Activated naive CD4-positive, alpha-beta T cell treated with anti-CD3 and anti-CD28 coated beads, Interleukin-2, amount 50 U/mL, for 16 hours (primary cell): ENCODE measurements at places on chromosomes 13 and 19.
A peak's percentile ranks its signal among the peaks of the same experiment; 100 is the strongest.

DNA sequence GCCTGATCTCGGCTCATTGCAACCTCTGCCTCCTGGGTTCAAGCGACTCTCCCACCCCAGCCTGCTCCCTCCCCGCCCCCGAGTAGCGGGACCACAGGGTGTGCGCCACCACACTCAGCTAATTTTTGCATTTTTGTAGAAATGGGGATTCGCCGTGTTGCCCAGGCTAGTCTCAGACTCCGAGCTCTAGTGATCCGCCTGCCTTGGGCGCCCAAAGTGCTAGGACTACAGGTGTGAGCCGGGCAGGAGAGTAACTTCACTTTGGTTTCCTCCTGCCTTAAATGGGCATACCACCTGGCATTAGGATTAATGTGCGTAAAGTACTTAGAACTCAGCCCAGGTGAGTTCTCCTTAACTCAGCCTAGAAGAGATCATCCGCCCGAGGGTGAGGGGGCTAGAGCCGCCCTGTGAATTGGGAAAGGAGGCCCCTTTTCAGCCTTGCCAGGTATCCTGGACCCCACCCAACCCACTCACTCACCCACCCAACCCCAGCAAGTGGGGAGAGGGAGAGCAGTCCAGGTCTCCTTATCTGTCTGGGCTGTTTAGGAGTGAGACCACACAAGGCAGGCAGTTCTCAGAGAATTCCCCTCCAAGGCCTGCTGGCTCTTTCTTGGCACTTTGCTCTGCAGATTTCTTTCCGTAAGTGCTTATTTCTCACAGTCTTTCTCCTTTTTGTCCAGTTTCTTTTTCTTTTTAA is 1.2 kb upstream of the ZFP36 start:
- no peak for DNase-seq

DNA sequence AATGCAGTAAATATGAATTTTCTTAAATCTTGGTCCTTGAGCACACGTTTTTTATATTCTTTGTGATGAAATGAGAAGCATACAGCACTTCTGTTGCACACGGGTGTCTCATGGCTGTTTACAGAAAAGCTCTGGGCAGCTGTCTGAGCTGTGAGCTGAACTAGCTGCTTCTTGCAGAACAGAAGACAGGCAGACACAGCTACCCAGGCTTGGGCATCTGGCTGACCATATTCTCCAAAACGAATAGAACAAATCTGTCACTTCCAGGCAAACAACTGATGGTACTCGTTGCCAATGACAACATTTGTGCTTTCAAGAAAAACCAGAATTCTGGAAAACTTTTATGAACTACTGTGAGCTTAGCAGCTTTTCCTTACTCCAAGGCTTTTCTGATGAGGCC is 16.2 kb downstream of the PCID2 start:
- no peak for DNase-seq

DNA sequence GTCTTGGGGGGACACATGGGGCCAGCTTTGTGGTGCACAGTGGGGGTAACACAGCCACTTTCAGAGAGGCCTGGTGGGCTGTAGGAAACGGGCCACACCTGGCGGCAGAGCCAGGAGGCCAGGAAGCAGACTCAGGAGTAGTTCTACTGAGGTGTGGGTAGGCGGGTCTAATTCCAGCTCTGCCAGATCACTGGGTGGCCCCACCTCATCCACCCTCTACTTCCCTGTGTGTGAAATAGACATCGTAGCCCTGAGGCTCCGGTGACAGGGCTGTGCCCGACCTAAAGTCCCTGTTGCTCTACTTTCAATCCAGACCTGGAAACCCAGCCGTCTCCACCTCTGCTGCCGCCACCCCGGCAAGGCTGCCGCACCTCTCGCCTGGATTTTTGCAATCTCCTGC is 4.0 kb downstream of the NKPD1 start:
- no peak for DNase-seq

- no peak for DNase-seq
Measured at GRCh38 chr19:30419568-30420180, 47.5 kb downstream of the ZNF536 start.

DNA sequence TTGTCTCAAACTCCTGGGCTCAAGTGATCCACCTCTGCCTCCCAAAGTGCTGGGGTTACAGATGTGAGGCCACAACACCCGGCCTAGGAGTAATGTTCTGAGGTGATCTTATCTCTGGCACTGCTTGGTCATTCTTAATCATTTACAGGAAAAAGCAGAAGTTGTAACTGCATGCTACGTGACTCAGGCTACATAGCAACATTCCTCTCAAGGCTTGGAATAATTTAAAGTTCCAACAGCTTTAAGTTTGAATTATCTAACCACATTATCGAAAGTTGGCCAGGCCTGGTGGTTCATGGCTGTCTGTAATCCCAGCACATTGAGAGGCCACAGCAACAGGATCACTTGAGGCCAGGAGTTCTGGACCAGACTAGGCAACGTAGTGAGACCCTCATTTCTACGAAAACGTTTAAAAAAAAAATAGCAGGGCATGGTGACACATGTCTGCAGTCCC is 3.9 kb upstream of the B9D2 start:
- DNase-seq = no peak

GRCh38 chr13:89375839-89376238 is 1704.7 kb downstream of the SLITRK5 start:
- no peak for DNase-seq

DNA sequence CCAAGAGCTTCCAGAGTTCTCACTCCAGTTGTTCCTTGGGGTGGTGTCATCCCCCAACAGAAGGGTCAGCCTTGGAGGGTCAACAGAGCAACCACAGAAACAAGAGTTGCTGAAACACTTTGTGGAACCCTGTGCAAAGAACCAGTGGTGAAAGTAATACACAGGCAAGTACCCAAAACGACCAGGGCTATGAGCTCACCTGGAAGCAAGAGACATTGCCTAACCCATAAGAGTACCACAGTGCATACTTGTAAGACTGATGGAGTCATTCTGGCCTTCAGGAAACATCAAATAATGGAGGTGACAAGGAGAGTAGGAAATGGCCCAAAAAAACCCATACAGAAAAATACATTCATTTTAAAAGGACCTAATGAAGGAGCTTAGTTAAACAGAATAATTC is 184.3 kb upstream of the TSC22D1 start:
- no peak for DNase-seq

DNA sequence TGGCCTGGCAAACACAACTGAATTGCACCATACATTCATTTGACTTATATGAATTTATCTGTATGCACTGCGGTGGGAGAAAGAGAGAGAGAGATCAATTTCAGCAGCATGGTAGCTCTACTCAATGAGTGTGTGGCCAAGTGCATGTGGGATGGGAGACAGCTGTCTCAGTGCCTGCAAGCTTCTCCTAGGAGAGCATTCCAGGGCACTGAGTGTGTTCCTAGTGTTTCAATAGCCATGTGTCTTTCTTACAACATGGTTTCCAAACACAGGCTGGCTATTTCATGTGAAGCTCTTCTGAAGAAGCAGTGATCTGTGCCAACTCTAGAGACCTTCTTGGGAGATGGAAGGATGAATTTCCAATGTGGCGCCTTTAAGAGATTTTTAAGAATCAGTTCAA is 43.5 kb downstream of the NEK5 start:
- DNase-seq = no peak

GRCh38 chr13:60612593-60612992 is 215.6 kb downstream of the TDRD3 start:
- DNase-seq = no peak

- no peak for DNase-seq
Measured at GRCh38 chr19:35913589-35913988, 5.5 kb upstream of the TYROBP start.

DNA sequence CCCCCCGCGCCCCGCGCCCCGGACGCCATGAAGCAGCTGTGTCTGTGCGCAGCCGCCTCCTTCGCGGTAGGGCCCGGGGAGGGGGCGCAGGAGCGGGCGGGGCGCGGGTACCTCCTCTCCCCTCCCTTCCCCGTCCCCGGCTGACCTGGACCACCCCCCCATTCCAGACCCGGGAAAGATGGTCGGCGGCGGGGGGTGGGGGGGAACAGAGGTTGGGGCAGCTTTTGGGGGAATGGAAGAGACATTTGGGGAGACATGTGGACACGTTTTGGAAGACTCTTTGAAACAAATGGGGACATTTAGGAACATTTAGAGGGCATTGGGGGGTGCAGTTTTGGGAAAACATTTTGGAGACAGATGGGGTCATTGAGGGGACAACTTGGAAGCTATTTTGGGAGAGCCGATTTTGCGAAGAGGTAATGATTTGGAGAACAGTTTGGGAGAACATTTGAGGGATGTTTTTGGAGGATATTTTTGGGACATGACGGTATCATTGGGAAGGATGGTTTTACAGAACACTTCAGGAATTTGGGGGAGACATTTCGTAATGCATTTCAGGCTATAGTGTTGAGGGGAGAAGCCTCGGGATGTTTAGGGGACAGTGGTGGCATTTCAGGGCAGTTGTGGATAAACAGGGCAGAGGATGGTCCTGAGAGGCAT is 16.1 kb downstream of the ANKRD24 start:
- no peak for DNase-seq

DNA sequence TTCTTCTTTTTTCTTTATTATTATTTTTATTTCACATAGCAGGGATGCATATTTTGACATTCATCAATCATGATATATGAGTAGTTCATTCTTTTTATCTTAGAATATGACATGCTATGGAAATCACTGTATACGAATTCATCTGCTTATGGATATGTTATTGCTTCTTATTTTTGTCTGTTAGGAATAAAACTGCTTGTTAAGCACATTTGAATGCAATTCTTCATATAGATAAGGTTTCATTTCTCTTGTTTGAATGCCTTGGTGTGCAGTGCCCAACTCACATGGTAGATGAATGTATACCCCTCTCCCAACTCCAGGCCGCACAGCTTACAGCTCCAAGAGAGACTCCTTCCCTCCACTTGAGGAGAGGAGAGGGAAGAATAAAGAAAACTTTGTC is 11.3 kb downstream of the ZNF776 start:
- DNase-seq = no peak

DNA sequence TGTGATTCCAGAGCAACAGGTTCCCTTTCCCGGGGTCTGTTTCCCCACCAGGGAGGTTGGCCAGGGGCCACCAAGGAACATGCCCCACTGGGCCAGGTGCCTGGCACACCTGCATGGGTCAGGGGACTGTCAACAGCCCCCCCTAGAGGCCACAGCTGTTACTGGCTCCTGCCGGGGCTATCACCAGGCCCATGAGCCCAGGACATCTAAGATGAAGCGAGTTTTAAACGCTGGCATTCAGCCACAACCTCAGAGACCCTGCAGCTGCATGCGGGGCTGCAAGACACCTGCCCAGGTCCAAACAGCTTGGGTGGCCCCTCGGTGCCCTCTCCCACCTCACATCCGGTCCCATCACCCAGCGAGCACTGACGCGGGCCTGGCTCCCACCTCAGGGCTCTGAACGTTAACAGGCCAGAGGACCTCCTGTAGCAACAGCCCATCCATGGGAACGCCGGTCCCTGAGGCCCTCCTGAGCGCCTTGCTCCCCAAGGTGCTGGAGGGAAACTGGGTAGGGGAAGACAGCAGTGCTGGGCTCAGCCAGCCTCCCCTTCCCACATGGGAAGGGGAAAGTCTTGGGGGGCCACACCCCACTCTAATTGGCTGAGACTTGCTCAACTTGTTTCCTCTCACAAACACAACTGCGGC is 12.0 kb downstream of the KHSRP start:
- peak; percentile 56 for DNase-seq

DNA sequence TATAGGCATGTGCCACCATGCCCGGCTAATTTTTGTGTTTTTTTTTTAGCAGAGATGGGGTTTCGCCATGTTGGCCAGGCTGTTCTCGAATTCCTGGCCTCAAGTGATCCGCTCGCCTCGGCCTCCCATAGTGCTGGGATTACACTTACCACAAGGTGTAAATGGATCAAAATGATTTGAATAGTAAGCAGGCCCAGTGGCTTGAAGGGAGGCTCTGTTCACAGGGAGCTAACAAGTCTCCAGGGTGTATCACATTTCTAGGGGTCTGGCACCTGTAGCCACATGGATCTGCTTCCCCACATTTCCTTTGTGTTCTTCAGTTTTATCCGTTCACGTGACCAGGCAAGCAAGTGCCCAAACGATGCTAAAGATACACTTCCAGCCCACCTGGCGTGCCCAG is 13.5 kb upstream of the CNFN start:
- DNase-seq = no peak

- DNase-seq = no peak
Measured at GRCh38 chr19:29952177-29952576, 10.1 kb downstream of the URI1 start.

- no peak for DNase-seq
Measured at GRCh38 chr19:6226444-6227155, 53.2 kb downstream of the MLLT1 start.

- DNase-seq = no peak
Measured at GRCh38 chr19:50952910-50953309, at the start of gene KLK5. Gene KLK5 (minus strand): TSS chr19:50953038. CDS start chr19:50952657, 381 bp downstream.

- DNase-seq = no peak
Measured at GRCh38 chr19:37197768-37198167, 12.6 kb downstream of the ZNF585B start.

DNA sequence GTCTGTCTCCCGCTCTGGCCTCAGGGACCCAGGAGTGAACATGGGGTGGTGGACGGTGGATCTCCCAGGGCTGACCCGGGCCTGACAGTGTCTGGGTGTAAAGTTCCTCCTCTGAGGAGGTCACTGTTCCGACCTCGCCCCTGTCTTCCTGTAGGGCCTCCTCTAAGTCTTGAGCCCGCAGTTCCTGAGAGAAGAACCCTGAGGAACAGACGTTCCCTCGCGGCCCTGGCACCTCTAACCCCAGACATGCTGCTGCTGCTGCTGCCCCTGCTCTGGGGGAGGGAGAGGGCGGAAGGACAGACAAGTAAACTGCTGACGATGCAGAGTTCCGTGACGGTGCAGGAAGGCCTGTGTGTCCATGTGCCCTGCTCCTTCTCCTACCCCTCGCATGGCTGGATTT is at the start of gene SIGLEC9:
TSS of gene SIGLEC9 (plus strand) at position 178 of the 400 bp plus-strand sequence. CDS start at position 247, 69 bp downstream.
- no peak for DNase-seq

GRCh38 chr13:75901501-75901900 is 265.4 kb downstream of the LMO7 start:
- no peak for DNase-seq

DNA sequence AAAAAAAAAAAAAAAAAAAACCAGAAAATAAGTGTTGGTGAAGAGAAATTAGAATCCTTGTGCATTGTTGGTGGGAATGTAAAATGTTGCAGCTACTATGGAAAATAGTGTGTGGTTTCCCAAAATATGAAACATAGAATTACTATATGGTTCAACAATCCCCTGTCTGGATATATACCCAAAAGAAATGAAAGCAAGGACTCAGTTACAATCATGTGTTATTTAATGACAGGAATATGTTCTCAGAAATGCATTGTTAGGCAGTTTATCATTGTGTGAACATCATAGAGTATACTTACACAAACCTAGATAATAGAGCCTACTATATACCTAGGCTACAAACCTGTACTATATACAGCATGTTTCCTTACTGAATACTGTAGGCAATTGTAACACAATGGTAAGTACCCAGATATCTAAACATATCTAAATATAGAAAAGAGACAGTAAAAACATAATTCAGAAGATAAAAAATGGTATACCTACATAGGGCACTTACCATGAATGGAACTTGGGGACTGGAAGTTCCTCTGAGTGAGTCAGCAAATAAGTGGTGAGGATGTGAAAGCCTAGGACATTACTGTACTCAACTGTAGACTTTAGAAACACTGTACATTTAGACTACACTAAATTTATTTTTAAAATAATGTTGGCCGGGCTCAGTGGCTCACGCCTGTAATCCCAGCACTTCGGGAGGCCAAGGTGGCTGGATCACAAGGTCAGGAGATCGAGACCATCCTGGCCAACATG is 25.7 kb upstream of the SLC7A1 start:
- DNase-seq = no peak

- DNase-seq = no peak
Measured at GRCh38 chr13:48542581-48543341, 9.9 kb upstream of the RCBTB2 start.
